ENCODE measurements at places on chromosomes 1 and 21.

DNA sequence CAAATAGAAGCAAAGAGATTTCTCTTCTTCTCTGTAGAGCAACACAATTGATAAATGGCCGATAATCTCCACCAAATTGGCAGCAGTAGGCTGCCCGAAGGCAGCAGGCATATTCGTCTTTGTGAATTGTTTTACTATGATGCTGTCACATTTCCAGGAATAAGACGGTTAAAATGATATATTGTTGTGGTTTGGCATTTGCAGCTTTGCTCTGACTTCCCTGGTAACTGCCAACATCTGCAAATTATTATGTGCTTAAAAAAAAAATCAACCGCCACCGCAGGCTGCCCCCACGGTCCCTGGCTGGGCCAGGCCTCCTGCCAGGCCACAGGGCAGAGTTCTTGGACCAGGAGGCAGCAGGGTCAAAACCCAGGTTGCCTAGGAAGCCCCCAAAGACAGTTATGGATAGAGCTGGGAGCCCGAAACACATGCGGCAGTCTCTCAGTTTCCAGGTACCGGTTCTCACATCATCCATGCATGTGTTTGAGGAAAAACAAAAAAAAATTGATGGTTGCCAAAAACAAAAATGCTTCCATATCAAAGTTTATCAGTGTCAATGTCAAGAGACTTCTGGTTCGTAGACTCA lies 179.3 kb downstream of the ETS2 start:
- no peak for DNase-seq

DNA sequence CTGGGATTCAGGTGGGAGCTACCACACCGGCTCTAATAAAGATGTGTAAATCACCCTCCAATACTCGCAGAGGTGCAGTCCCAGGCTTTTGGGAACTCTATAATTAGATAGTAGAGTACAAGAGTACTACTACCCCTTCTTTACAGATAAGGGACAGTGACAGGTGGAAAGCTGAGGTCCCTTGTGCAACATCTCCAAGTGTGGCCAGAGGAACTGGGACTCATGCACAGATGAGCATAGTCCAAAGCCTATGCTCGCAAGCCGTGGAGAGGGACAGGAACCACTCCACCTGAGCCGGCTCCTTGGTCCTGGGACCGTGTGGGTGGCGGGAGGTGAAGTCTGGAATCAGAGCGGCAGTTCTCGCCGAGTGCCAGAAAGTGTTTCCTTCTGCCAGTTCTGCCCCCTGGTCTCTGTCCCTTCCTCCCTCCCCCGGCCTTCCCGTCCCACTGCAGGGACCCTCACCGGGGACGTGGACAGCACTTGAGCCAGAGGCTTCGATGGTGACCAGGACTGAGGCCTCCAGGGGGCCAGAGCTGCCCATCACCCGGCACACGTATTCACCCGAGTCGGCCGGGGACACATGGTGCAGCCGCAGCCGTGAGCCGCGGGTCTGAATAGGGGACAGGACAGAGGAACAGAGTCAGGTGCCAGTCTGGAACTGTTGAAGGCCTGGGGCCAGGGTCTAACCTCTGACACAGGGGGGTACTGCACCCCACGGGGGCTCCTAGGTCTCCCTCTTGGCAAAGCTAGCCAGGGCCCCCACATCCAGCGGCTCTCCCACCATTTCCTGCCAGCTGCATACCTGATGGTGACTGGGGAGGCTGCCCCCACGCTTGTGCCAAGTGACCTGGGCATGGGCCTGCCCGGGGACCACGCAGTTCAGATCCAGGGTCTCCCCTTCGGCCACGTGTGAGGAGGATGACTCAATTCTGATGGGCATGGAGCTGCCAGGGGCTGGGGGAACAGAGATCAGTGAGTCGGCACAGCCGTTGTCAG lies 33.9 kb downstream of the LDLRAD2 start:
- no peak for DNase-seq

- no peak for DNase-seq
These were observed 32.7 kb downstream of the BEND5 start for GRCh38 chr1:48744032-48744431.

DNA sequence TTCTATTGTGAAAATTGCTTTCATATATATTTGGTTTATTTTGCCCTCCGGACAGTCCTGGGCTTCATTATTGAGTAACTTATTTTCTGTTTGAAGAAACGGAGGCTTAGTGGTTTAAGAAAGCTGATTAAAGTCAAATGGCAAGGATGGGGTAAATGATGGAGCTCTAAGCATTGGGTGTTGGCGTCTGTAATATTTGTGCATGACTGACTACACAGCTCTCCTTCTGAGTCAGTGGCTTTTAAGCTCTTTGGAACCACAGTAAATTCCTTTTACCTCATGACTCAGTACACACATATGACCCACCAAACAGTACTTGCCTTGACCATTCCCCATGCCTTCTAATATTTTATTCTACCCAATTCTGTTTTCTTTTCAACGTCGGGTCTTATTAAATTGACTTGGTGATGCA lies 21.0 kb downstream of the B3GALT5 start:
- no peak for DNase-seq

DNA sequence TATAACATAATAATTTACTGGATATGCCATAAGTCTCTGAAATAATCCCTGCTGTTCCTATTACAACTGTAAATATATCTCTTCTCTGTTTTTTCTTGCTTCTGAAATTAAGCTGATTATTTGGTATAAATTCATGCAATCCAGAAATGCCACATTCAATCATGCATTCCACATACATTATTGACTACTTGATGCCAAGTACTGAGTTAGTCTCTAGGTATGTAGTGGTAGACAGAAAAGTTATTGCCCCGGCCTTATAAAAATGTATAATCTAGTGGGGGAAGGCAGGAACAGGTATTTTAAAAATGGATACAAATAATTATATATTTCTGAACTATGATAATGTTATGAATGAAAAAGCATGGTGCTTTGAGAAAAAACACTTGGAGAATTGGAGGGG lies 338.6 kb upstream of the SNX7 start:
- no peak for DNase-seq

- DNase-seq, result no peak
These were observed 99.6 kb upstream of the CACNA1E start for GRCh38 chr1:181383695-181384094.

- no peak for DNase-seq
These were observed 8.2 kb downstream of the ITPKB start for GRCh38 chr1:226730836-226731235.

GRCh38 chr1:18900303-18900841 lies 2.0 kb downstream of the ALDH4A1 start:
- DNase-seq, result no peak

GRCh38 chr1:10623686-10624145 lies 149.0 kb downstream of the PEX14 start:
- DNase-seq, result no peak

DNA sequence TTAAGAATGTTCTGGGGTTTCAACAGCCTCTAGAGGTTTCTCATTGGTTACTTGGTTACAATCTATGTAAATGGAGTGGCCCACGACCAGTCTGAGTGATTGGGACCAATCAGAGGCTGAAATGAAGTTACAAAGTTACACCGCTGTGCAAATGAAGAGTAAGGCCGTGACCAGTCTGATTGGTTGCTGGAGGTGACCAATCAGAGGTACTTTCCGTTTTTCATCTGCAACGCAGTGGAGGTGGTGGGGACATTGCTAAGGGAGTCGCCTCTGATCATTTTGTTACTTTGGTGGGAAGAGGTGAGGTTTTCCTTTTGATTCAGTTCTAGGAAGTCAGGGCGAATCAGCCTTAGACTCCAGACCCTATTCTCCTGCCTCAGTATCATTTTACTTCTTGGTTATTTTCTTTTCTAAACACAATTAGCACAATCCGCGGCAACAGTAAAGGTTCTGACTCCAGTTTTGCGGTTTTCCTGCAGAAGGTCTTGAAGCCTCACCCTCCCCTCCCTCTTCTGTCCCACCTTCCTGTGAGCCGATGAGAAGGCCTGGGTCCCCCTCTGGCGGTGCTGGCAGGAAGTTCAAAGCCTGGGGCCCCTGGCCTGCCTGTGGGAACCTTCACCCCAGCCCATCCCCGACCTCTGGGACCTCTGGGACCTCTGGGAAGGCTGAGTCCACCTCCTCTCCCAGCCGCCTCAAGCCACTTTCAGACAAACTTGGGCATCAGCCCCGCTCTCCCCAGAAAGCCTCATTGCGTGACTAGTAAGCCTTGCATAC lies 38.7 kb upstream of the TTC34 start:
- DNase-seq, result no peak

- no peak for DNase-seq
These were observed 475.0 kb upstream of the B3GALT2 start for GRCh38 chr1:193661385-193661784.

DNA sequence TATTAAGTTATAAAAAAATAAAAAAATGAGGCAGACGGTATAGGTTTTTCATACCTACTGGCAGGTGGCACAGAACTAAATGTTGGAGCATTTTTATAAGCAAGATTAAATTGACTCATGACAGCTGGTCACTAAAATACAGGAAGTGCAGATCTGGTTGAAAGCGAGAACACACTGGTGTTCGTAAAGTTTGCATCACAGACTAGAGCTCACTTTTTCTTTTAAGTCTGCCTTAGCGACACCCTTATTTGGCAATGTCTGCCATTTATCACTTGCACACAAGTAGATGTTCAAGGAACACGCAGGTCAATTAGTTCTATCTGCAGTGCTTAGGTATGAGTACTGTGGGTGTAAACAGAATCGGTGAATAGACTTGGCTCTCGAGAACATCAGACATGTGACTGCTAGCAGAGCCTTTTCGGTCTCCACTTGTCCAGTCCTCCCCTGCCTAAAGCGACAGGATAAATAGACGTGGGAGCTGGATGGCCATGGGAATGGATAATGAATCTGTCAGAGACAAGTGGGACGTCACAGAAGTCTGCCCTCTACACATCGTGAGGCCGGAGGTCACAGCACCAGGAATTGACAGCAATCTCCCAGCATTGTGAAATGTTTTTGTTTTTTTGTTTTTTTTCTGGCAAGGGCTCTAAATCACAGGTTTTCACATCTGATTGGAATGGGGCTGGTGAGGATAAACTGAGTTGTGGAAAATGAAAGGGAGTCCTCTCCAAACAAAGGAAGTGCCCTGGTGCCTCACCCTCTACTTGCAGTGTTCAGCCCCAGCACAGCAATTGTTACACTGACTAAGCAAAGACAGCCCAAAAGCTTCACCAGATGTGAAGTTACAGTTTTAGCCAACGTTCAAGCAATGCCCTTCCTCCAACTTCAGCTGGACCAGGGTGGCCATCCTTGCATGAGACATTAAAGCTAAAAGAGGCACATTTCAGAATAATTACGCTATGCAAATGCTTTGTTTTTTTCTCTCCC lies 248.9 kb downstream of the NTNG1 start:
- no peak for DNase-seq

DNA sequence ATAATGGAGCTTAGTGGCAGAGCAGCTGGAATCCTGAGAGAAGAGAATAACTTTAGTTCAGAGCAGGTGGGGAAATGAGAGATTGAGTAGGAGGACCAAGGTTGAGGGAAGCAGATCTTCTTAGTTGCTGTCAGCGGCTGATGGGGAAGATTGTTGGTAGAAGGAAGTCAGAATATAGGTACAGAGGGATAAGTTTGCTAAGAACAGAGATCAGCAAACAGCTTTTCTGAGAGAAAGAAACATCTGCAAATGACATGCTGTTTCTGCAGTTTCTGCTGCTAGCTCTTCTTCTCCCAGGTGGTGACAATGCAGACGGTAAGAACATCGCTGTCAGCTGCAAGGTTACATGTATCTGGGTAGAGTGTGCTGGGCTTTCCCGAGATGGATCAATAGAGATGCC lies at the start of gene CD1C:
TSS of gene CD1C (plus strand) at position 113 of the 400 bp plus-strand sequence. CDS start at position 255, 142 bp downstream.
- no peak for DNase-seq

- DNase-seq, result no peak
These were observed 38.0 kb downstream of the NFIA start for GRCh38 chr1:61120246-61120840.

DNA sequence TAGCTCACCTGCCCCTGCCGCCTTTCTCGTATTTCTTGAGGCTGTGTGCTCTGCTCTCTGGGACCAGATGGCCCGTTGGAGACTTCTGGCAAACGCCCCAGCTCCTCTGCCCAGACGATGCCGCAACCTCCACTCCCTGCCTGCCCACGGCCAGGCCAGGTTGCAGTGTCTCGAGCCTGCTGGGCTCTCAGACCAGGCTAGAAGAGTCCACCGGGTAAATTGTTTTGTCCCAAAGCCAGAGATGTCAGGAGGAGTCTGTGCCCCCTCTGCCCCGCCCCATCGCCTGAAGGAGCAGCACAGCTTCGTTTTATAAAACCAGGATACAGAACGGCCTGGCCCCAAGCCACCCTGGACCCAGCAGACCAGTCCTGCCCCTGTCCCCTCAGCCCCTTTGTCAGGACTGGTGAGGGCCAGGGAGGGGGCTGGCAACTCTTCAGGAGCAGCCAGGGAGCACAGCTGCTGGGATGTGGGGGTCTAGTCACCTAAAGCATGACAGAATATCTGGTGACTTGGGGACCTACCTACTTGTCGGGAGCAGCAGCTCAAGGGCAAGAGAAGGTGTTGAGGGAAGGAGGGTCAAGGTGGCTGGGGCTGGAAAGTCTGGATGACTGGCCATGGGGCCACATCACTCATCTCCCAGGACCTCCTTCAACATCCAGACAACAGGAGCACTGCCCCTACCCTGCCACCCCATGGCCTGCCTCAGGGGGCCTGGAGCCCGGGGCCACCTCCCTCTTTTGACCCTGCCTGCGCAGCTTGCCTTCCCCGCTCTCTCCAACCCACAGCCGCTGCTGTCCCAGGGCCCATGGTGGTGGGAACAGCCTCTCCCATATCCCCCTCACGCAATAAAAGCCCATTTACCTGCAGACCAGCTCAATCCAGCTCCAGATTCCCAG lies 33.9 kb upstream of the LBR start:
- no peak for DNase-seq

DNA sequence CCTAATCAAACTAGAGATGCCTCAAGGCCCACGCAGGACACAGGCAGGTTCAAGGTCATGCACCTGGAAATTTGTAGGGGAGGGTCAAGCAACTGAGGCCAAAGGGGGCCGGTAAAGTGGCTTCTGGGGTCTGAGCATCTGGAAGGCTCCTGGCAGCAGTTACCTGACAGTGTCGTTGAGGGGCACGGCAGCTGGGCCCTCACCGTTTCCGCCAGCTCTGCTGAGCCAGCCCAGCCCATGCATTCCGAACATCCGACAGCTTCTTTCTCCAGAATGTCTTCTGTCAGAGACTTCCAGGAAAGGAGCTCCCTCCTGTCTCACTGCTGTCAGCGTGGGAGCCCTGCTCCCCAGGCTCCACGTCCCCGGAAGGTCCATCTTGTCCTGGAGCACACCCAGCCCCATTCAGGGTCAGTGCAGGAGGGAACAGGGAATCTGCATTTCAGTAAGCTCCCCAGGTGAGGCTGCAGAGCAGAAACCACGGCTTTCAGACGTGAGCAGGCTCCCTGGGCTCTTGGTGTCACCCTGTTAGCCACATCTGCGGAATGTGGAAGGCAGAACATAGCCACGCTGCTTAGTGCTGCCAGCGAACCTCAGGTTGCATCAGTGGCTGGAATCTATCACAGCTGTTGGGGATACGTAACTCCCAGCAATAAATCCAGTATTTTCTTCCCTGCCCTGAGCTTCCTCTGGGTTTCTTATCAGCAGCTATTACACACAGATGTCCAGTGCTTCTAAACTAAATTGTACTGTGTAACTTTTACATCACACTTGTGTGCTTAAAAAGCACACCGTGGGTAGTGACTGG lies 36.3 kb upstream of the FAM3B start:
- no peak for DNase-seq

- no peak for DNase-seq
These were observed 217.1 kb downstream of the NFIA start for GRCh38 chr1:61299463-61299862.
